ENCODE measurements at places on chromosomes 16 and 17. TPM values are rescaled to one million over a fixed set of nuclear protein-coding genes. Genes with fewer than 3 reads are reported as not detected.

The NTN3 gene
- not detected for total RNA-seq

The C17orf100 gene
- total RNA-seq: under 0.01 TPM

The SLC13A2 gene
- not detected for total RNA-seq

The MT1A gene
- total RNA-seq: not detected

The TBX2 gene
- total RNA-seq: 0.32 TPM

The TP53TG3D gene
- total RNA-seq: not detected

The KRTAP4-16 gene
- total RNA-seq: not detected

The KRT12 gene
- not detected for total RNA-seq

The PPM1E gene
- not detected for total RNA-seq

Measured in epithelial cell of umbilical artery (primary cell).